ENCODE measurements at places on chromosomes 13 and 19.

- DNase-seq: no peak
Measured at GRCh38 chr19:37218592-37218935, 550 bp downstream of the ZNF383 start.

DNA sequence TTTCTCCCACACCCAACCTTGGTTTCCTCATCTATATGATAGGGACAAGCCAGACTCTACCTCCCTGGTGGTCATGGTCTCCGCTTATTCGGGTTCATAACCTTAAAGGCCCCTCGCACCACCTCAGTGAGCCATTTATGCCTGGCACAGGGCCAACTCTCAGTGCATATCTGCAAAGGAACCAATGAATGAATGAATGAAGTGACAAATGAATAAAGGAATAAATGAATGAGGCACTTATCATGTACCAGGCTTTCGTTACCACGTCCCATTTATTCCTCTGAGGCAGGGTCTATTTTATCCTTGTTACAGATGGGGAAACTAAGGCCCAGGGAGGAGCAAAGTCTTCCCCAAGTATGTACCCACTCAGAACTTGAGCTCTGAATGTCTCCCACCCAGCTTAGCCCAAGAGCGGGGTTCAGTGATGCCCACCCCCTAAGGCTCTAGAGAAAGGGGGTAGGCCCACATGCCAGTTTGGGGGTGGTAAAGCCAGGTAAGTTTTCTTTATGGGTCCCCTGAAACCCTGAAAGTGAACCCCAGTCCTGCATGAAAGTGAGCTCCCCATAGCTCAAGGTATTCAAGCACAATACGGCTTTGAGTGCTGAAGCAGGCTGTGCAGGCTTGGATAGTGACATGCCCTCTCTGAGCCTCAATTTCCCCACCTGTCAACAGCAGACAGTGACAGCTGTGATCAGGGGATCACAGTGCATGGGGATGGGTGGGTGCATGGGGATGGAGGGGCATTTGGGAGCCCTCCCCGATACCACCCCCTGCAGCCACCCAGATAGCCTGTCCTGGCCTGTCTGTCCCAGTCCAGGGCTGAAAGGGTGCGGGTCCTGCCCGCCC, 490 bp upstream of the SLC5A5 start:
- DNase-seq: no peak

DNA sequence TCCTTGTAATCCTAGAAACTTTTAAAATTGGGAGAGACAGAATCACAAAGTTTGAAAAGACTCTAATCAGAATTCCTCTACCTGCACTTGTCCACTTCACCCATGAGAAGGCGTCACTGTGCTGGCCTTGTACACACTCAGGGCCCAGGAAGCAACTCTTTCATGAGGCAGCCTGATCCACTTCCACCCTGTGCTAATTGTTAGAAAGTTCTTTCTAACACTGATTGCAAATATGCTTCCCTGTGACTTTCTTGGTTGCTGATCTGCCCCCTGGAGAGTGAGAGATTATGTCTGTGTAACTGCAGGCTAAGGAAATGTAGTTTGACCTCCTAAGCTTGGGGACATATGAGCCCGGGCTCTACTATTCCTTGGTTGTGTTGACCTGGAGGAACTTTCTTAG, 494.6 kb downstream of the MYO16 start:
- DNase-seq: no peak

- no peak for DNase-seq
Measured at GRCh38 chr19:48934837-48935236, 1.3 kb downstream of the DHDH start.

GRCh38 chr19:19145684-19146608, 7.7 kb upstream of the TMEM161A start:
- peak; percentile 85 for DNase-seq

DNA sequence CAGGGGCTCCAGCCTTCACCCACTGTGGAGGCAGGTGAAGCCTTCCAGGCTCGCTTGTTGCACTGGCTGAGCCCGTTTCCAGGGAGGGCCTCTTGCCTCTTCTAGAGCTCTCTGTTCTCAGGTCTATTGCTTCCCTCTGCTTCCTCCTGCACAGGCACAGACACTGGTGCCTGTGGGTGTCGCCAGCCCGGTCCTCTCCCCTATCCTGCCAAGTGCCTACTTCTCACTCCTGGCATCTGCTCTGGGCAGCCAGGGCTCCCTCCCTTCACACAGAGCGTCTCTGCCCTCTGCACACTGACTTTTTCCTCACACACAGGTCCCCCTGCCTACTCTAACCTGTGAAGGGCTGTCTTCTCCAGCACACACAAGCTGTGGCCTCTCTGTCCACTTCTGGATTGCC, 60.3 kb downstream of the SLC7A9 start:
- no peak for DNase-seq

DNA sequence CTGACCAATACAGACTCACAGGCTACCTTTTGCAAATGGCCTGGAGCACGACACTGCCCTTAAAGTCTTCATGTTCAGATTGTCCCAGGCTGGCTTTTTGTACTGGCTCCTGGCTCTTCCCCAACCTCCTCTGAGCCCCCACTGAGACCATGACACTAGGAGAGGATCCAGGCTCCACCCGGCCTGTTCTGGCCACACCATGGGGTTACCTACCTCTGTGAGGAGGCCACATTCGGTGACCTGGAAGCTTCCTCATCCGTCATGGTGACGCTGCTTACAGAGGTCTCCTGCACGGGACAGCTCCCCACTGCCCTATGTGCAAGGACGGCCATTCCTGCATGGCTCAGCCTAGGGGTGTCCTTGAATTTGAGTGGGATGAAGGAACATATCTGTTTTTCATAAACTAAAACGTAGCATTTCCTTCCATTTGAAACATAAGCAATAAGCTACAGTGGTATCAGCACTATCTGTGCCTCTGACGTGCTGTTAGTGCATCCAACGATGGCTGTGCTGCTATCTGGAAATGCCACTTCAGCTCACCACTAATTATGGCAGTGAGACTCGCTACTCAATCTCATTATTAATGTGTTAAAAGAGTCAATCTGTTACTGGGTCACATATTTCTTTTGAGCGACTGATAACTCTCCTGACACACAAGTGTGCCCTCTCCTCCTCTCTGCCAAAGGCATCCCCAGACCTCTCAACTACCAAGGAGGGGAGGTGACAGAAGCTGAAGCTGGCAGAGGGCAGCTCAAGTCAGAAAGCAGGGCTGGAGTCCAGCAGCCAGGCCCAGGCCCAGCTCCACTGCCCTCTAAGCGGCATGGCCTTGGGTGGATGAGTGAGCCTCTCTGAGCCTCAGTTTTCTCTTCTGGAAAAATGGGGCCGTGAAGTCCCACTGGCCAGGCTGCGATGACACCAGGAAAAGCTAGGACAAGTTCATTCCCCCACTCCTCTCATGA, 29.6 kb downstream of the ELL start:
- DNase-seq: no peak

- no peak for DNase-seq
Measured at GRCh38 chr19:40348961-40349507, 539 bp downstream of the PLD3 start.

DNA sequence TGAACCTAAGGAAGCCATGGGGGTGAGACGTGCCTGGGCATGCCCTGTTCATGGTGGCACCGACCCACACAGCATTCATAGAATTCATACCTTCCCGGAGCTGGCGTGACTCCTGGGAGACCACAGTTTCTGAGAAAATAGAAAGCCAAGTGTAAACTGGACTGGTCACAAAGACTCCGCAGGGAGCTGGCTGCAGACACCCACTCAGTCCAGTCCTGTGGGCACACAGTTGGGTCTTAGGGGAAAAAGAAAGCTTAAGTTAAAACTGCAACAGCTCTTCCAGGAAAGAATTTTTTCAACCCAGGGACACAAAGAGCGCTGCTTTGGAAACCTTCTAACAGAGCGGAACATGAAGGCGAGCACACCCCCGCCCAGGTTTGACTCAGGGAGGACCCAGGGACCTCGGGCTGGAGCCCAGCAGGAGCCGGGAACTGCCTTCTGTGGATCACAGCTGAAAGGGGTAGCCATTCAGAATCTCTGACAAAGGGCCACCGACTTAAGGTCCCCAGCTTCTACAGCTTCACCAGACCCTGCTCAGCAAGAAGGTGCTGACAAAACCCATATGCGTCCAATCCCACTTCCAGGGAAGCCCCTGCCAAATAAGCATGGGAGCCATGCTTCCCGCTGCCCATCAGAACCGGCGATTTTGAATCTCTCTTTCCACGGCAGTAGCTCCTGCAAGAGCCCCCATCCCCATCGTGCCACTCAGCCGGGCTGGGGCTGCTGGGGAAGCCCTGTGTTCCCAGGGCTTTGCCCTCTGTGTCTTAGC, 183.7 kb downstream of the COL4A1 start:
- DNase-seq: no peak

- no peak for DNase-seq
Measured at GRCh38 chr19:41700381-41701195, 7.8 kb upstream of the CEACAM5 start.

- no peak for DNase-seq
Measured at GRCh38 chr13:98549728-98550317, 27.1 kb downstream of the STK24 start.

DNA sequence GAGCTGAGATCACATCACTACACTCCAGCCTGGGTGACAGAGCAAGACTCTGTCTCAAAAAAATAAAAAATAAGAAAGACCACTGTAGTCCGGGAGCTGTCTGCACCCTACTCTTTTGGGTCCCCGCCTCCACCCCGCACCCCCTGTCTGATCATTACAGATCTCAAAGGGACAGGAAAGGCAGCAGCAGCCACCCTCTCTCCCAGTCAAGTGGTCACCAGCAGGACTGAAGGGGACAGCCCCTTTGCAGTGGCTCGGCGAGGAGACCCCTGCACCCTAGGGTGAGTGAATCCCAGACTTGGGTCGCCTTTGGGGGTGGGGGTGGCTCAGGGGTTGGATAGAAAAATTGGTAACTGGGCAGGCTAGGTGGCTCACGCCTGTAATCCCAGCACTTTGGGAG, 12.5 kb upstream of the KCNN1 start:
- no peak for DNase-seq

GRCh38 chr19:33803383-33803782, 6.7 kb downstream of the KCTD15 start:
- no peak for DNase-seq

GRCh38 chr19:38975214-38975860, at the start of gene FBXO17:
Gene FBXO17 (minus strand): TSS chr19:38975742. CDS start chr19:38950319, 25,423 bp downstream.
- no peak for DNase-seq

DNA sequence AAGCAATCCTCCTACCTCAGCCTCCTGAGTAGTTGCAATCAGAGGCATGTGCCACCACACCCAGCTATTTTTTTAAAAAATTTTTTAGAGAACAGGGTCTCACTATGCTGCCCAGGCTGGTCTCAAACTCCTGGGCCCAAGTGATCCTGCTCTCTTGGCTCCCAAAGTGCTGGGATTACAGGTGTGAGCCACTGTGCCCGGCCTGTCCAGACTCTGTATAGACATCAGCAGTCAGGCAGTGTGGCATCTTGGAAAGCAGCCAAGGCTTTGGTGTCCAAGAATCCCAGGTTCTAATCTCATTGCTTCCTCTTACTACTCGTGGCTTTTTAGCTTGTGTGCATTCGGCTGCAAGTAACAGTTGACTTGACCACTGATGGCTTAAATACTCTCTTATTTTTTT, 43.4 kb downstream of the BICRA start:
- DNase-seq: no peak

DNA sequence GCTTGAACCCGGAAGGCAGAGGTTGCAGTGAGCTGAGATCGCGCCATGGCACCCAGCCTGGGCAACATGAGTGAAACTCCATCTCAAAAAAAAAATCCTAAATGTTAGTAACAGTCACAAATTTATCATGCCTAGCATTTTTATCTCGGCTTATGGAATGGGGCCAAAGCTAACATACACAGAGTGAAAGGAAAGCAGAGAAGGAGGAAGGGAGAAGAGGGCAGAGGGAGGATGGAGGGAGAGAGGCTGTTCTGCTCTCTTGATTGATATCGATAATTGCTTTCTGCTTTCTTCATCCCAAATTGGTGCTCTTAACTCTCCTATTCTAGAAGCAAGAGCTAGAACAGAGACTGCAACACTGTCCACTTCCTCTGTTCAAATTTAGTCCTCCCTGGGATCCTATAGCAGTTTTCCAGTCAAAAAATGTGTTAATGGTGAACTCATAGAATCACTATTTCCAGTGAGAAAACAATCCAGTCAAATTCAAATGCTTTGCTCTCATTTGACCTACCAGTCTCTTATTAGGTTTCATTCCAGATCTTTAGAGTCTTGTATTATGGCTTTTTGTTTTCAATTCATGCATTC, 15.8 kb upstream of the TUBGCP3 start:
- no peak for DNase-seq

Measured in activated gamma-delta T cell treated with Interleukin-2 at 50 U/mL for 16 hours (primary cell).